ENCODE measurements at places on chromosomes 11 and 22.

DNA sequence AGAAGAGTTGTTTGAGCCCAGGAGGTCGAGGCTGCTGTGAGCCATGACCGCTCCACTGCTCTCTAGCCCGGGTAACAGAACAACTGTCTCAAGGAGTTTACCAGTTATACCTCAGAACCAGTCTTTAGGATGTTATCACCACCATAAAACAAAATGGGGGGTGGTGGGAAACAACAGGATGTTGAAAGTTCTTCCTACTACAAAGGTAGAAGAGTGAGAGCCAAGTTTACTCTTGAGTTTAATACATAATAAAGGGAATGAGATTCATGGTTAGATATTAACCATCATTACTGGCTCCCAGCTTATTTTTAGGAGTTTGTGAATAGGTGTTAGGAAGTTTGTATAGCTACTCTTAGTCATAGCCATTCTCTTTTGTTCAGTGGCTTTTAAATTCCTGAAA is 78.8 kb upstream of the HORMAD2 start:
- no peak for DNase-seq

- no peak for DNase-seq
Observed at GRCh38 chr11:119828819-119829218, 99.8 kb upstream of the NECTIN1 start.

GRCh38 chr11:107040433-107041087 is 22.3 kb upstream of the GUCY1A2 start:
- DNase-seq, result no peak

DNA sequence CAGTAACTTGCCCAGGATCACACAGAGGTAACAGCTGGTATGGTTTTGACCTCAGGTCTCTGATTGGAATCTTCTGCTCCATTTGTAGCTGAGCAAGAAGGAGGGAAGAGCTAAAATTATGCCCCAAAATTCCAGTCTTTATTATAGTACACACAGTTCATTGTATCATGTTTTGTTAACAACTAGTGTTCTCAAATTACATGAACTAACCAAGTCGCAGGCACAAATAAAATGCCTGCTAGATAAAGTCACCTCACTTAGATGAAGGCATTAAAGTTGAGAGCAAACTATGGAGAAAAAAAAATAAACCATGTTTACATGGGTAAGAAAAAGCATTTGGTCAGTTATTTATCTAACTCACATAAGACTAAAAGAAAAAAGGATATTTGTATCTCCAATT is 58.8 kb downstream of the PDGFD start:
- no peak for DNase-seq

GRCh38 chr11:118608360-118609227 is 1.2 kb downstream of the PHLDB1 start:
- DNase-seq, result peak; percentile 90

GRCh38 chr11:126658306-126659056 is 303.0 kb downstream of the ST3GAL4 start:
- no peak for DNase-seq

DNA sequence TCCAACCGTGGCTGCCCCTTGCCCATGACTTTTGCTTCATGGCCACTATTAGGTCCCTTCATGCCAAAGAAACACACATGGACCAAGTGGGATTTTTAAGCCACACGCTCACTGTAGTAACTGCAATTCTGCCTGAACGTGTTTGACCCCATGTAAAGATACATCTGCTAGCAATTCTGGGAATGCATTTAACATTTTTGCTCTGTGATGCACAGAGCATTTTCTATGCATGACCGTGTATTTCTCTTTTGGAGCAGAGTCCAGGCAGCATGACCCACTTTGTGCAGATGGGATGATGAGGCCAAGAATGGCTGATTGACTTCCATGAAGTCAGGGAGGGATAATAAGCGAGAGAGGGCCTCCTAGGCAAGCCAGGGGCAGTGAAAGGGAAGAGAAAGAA is 108.5 kb downstream of the TP53I11 start:
- no peak for DNase-seq

- DNase-seq, result no peak
Observed at GRCh38 chr11:44923806-44924205, 26.9 kb downstream of the TP53I11 start.

- DNase-seq, result no peak
Observed at GRCh38 chr11:65243797-65244196, 18.0 kb upstream of the POLA2 start.

DNA sequence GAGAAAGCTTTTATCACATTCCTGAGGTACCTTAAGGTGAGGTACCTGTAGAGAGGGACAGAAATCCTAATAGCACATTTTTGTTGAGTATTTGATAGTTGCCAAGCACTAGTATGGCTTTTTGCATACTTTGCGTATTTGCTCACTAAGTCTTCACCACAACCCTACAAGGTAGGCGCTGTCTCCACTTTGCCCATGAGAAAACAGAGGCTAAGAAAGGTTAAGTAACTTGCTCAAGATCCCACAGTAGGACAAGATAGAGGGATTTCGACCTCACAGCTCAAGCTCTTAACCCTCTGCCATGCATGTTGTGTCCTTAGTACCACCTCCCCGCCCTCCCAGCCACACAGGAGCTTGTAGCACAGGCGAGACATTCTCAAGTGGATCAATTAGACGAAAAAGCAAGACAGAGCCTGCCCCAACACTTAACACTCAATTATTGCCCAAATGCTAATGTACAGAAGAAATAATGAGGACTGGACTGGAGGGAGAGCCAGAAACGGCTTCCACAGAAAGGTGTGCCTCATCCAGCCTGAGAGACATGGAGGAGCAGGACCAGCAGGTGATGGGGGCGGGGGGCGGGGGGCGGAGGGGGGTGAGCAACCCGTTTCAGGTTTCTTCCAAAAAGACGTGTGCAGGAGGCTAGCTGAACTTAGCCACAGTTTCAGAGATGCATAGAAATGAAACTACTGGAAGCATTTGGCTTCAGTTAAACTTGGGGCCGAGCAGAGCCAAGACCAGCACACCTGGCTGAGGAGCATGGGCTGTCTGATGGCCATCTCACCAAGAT is 26.7 kb upstream of the CD44 start:
- no peak for DNase-seq

DNA sequence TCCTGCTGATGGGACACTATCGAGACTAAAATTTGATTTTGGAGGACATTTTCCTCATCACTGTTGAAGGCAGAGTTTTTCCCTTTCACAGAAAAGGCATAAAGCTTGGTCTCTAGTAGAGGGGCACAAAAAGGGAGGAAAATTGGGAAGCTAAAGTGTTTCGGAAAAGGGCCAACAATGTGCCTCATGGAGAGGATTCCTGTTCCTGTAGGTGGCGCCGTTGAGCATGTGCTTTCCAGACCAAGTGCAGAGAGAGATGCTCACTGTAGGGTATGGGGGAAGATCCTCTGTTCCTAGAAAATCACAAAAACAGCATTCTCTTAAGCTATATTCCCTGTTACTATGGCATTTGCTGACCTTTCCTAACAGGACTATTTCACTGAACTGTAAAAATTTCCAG is 18.4 kb upstream of the OR4C5 start:
- DNase-seq, result no peak

GRCh38 chr11:75697906-75698581 is 19.6 kb upstream of the MOGAT2 start:
- no peak for DNase-seq

GRCh38 chr11:61533039-61533375 is 24.5 kb downstream of the LRRC10B start:
- no peak for DNase-seq

DNA sequence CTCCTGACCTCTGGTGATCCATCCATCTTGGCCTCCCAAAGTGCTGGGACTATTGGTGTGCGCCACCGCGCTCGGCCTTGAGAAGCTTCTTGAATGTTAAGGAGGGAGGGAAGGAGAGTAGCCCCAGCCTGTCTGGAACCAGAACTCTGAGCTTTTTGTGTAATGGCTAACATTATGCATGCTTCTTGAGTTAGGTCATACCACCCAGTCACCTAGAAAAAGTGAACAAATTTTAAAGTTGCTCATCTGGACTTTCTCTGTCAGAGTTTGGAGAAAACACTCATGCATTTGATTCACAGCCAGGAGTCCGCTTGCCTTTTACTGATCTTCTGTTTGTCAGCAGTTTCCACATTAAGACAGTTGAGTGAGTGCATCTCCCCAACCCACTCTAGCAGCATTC is 82.1 kb downstream of the PPP6R3 start:
- no peak for DNase-seq

DNA sequence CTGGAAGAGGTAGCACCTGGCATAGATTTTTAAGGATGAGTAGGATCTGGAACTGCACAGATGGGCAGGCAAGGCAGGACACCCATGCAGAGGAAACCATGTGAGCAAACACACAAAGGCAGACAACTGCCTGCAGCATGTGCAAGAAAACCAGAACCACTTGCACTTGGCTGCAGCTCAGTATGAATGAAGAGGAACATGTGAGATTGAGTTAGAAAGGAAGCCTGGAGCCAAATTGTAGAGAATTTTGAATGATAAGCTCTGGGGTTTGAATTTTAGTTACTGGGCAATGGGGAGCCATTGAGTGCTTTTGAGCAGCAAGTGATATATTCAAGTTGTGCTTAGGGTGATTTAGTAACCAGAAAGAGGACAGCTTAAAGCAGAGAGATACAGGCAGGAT is 583.4 kb downstream of the SOX6 start:
- no peak for DNase-seq

DNA sequence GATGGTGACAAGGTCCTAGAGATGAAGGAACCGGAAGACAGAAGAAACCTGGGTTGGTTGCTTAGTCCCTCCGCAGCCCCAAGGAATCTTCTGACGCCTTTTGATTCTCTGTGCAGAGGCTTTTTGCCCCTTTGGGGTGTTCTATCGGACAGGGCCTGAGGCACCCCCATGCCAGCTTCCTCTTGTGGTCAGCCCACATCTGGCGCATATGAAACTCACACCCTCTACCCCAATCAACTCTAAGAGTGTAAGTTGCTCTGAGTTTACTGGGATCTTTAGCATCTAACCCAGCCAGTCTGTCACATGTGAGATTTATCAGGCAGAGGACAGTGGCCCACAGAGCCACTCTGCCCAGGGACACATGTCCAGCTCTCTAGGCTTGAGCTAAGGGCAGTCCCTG is 17.4 kb downstream of the RASD2 start:
- DNase-seq, result no peak

DNA sequence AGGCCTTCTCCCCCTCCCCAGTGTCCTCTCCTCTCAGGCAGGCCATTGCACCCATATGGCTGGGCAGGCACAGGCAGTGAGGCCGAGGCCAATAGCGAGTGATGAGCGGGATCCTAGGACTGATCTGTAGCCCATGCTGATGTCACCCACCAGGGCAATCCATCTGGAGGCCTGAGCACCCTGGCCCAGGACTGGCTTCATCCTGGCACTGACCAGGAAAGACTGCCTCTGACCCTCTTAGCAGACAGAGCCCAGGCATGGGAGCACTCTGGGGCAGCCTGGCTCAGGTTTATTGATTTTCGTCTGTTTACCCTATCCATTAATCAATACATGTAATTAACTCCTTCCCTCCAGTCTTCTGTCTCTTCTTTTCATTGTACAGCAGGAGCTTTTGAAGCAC is 5.1 kb upstream of the TIRAP start:
- no peak for DNase-seq

DNA sequence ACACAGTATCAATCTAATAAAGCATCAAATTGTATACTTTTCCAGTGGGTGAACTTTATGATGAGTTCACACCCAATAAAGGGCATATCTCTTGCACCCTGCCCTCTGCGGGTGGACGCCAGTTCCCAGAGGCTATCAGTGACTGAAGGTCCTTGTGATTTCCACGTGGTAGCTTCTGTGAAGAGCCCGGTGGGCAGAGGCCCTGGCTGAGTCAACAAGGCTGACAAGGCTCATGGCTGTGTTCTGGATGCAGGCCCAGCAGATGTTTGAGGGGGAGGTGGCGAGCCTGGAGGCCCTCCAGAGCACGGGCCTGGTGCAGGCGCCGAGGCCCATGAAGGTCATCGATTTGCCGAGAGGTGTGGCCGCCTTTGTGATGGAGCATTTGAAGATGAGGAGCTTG is 71.4 kb downstream of the PIWIL3 start:
- no peak for DNase-seq

GRCh38 chr22:25508761-25509321 is 55.6 kb upstream of the GRK3 start:
- no peak for DNase-seq

- DNase-seq, result no peak
Observed at GRCh38 chr11:17742019-17742418, 7.4 kb downstream of the KCNC1 start.

DNA sequence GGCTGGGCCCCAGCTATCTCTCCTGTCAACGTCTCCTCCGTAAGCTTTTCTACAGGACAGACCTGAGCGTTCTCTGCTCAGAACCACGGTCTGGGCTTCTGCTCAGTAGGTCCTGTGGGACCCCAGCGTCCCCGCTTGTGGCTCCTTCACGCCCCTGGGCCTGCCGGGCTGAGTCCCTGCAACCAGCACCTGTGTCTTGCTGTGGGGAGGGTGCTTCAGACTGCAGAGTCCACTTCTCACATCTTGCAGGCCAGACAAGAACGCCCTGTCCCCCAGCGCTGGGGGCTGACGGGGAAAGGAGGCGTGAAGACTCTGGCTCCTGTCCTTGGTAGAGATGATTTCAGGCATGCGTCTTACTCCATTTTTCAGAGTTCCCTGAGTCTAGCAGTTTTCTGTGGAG is 1480.8 kb downstream of the BRD1 start:
- DNase-seq, result no peak

DNA sequence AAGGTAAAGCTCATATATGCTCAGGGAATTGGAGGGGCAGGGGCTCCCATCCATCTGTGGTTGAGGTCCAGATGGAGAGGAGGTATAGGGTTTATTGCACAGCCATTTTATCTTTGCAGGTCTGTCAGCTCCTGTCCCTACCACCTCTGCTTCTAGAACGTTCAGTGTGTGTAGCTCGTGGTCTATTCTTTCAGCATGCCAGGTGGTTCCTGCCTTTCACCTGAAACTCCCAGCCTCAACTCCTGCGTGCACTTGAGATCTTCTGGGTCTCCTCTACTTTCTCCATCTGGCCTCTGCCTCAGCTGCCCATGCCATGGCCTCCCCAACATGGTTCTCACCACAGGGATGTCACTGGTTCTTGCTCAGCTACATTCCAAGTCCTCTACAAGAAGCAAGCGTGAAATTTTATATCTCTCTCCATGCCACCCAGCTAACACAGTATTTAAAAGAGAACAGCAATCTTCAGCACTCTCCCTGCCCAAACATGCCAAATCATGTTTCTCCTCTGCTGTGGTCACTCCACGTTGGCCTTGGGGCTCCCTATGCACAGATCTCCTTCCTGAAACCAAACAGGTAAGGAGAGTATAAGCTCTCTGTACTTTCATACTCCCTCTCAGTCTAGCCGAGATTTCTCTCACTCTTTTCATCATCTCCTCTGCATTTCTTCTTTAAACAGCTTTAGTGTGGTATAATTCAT is 157.8 kb upstream of the TRPC6 start:
- no peak for DNase-seq

- DNase-seq, result no peak
Observed at GRCh38 chr11:117484156-117484555, 156.5 kb downstream of the CEP164 start.
